Choroid plexus epithelial cell (primary cell): ENCODE measurements at places on chromosomes 6 and 20.
A peak's percentile ranks its signal among the peaks of the same experiment; 100 is the strongest.

DNA sequence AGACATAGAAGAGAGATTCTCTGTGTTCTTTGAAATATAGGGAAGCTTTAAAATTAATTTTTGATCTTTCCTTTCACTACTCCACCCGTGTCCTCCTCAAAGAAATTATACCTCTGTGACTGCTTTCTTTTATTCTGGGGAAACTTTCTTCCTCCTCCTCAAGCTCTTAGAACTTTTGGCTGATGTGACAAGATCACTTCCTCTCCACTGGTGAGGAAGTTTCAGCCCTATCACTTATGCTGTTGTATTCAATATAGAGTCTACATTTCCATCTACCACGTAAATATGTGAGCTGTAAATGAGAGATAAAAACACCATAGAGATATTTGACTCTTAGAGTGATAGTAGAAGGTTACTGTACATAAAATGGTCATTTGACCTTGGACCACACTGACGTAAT is 141.9 kb upstream of the SASH1 start:
- DNase-seq: no peak

DNA sequence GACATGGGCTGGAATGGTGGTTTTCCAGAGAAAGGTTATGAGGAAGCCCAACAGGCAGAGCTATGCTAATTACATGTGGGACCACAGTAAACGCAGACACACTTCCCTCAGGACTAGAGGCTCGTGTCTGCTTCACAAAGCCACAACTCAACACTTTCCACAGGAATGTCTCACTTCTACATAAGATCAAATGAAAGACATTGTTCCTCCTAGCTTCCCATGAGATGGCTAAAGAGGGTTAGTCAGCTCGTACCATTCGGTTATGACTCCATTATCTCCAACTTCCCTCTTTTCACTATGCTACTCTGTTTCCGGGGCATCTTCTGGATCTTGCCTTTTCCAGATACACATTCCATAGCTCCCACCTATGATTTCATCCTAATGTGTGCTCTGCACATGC is 29.1 kb upstream of the ZC3H12D start:
- peak; percentile 17 for DNase-seq

DNA sequence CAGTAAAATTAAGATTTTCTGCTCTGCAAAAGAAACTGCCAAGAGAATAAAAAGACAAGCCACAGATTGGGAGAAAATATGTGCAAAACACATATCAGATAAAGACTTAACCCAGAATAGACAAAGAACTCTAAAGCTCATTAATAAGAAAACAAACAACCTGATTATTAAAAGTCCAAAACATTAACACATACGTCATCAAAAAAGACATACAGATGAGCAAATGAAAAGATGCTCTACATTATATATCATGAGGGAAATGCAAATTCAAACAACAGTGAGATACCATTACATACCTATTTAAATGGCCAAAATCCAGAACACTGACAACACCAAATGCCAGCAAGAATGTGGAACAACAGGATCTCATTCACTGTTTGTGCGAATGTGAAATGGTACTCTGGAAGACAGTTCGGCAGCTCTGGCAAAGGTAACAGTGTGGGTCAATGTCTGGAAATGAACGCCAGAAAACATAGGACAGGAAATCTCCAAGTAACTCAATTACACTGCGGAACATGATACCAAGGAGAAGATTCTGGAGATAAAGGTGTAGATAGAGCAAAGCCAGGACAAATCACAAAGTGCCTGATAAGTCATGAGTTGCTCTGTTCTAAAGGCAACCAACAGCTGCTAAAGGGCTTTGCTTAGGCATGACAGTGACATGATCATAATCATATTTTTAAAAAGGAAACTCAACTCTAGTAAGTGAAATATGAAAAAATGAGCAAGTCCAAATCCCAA is 96.8 kb downstream of the PDE10A start:
- no peak for DNase-seq

- DNase-seq: no peak
These were observed 114.0 kb downstream of the RCAN2 start for GRCh38 chr6:46377209-46377608.

DNA sequence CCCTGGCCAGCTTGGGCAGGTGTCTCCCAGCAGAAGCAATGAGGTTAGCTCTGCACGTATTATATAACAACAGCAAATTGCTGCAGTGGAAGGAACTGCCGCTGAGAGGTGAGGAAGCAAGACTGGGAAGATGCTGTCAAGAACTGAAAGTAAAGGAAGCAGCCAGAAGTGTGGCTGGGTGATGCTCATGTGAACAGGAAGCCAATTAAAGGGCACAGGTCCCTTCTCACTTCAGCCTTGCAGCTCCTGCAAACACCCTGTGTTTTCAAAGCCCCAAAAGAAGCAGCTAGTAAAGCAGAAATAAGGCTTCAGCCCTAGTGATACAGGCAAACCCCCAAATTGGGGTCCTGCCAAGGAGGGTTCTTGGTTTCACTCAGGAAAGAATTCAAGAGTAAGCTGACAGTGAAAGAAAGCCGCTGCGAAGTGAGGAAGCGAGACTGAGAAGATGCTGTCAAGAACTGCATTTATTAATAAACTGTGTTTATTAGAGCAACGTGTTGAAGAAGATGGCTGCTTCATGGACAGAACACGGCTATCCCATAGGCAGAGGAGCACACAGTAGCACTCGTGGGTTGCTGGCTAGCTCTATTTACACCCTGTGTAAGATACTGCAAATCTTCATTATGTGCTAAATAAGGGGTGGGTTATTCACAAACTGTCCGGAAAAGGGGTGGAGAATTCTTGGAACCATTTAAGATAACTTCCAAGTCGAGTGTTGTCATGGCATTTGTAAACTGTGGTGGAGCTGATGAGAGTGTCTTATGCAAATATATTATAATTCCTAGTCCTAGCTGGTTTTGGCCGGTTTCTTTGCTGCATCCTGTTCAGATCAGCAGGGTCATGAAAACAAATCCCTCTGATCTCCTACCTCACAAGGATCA is 152.2 kb downstream of the LINC00237 start:
- DNase-seq: no peak

GRCh38 chr20:58010186-58010585 is 218.3 kb downstream of the ANKRD60 start:
- no peak for DNase-seq

- DNase-seq: no peak
These were observed 68.8 kb downstream of the LAMP5 start for GRCh38 chr20:9583151-9583550.

DNA sequence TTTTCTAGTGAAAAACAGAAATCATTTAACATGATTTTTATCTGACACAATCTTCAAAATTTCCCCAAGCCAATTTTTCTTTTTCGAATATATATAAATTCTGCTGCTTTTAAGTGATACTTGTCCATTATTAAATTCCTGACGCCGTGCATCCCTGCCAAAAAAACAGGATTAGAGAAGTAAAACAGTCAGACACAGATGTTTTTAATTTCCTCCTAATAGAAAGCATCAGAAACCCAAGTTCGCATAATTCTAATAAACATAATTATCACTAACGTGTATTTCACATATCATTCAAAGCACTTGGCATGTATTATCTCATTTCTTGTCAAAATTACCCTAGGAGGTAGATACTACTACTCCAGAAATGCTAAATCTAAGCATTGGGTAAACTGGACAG is 179.5 kb downstream of the ZFP64 start:
- no peak for DNase-seq

DNA sequence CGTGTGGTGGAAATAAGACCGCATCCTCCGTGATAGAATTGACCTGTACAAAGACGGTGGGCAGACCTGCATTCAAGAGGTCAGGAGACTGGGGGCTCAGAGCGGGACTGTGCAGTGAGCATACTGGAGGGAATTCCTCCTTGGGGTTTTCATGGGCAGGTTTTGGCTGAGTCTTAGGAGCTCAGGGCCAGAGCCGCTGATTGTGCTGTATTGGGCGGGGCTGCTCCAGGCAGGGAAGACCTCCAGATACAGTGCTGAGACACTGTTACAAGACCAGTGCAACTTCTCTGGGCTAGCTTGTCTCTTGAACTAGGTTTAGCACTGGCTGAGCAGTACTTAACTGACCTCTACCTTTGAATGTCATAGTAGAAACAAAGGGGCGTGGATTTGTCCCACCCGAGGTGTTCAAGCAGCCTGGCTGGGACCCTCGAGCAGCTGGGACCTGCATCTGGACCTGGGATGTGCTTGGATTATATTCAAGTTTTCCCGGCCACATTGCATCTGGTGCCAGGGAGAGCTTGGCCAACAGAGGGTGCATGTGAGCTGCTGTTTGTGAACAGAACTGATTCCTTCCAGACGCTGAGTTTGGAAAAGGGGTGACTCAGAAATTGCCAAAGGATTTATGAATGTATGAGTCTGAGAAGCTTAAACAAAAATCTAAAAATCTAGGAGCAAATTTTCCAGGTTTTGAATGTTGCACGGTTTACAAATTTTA is 33.4 kb upstream of the SLC22A1 start:
- DNase-seq: peak; percentile 85

- peak; percentile 83 for DNase-seq
These were observed 131.9 kb upstream of the BTN3A2 start for GRCh38 chr6:26232940-26233648.

DNA sequence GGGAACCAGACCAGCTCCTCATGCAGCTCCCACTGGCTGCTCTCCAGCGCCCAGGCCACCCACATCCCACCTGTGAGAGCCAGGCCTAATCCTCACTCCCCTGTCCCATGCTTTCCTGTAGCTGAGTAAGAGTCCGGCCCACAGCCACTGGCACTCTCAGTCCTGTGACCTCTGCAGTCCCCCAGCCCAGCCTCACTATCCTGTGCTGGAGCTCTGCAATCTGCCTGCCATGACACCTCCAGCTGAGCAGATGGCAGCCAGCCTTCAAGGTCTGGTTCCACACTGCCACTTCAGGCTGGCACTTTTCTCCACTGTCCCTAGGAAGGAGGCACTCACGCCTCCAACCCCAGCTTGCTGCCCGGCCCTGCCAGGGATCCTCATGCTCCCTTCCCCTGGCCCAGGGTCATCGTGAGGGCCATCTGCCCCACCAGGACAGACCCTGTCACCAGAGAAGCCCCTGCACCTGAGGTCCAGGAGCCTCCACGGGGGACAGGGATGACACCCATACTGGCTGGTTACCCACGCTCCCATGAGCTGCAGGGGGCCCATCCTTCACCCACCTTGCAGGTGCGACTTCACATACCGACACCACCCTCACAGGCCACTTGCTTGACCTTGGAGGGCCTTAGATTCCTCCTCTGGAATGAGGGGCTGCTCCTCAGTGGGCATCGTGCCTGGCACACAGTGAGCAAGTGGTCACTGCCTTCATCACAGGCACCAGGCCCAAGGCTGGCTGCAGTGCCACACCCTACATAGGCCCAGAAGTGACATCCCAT is 100.1 kb downstream of the ASXL1 start:
- no peak for DNase-seq

- peak; percentile 52 for DNase-seq
These were observed 17.1 kb upstream of the BEND3 start for GRCh38 chr6:107132330-107132954.

DNA sequence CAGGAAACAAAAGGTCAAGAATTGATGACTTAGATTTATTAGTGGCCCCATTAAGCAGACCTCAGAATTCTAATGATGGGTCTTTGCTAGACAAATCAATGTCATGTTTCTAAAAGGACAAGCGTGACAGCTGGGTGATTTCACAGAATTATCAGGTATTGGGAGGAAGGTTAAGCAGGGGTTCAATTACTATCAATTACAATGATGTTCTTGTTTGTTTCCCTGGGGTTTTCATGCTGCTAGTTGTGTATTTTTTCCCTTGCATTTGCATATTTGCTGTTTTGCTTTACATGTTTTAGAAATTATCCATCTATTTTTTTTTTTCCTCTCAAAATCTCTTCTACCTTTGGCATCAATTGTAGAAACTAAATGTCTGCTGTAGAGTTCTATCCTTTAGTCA is 27.9 kb downstream of the GNAS start:
- DNase-seq: no peak

GRCh38 chr6:31979238-31979898 is 2.5 kb upstream of the C4A start:
- no peak for DNase-seq

DNA sequence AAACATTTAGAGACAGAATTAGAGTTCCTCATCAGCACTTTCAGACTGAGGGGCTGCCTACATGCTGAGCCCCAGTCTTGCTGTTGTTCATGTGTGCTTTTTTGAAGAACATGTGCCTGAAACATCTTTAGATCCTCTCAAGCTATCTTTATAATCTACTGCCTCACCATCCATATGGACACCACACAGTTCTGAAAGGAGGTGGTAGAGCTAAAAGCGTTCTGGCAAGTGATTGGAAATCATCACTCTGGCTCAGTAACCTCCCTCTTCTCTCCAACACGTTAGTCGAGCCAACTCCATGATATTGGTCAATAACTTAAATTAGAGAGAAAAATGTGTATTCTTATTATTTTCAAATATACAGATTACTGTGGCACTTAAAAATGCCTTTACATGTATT is 40.6 kb downstream of the CLVS2 start:
- no peak for DNase-seq

DNA sequence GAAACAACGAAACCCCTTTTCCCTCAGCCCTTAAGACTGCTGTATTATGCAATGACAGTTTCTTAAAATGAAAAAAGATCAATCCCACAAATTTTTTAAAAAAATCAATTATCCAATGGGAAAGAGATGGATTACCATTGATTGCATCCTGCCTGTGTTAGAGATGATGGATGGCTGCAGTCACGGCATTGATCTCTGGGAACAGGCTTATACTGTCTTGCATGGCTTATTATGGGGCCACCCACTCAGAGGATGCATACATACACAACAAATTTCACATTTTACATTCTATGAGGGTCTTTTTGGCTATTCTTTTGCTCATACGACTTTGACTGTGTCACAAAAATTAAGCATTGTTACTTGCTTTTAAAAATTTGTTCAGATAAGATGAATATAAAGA is 724.3 kb downstream of the HDGFL1 start:
- no peak for DNase-seq
